ENCODE measurements at places on chromosomes 13 and 19.

DNA sequence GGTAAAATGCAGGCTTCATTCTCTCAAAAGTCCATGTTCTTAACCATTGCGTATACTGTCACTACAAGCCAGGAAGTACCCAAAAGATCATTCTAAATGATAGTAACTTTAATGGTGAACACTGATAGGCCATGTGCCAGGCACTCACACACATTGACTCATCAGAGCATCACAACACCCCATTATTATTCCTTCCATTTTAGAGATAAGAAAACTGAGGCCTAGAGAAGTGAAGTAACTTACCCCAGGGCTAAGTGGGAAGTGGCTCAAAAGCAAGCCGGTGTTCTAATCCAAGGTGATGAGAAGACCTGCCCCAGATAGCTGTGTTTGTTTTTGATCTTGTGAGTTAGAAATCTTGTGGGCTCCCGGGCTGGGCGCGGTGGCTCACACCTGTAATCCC lies 1.4 kb upstream of the PHLDB3 start:
- DNase-seq: no peak

DNA sequence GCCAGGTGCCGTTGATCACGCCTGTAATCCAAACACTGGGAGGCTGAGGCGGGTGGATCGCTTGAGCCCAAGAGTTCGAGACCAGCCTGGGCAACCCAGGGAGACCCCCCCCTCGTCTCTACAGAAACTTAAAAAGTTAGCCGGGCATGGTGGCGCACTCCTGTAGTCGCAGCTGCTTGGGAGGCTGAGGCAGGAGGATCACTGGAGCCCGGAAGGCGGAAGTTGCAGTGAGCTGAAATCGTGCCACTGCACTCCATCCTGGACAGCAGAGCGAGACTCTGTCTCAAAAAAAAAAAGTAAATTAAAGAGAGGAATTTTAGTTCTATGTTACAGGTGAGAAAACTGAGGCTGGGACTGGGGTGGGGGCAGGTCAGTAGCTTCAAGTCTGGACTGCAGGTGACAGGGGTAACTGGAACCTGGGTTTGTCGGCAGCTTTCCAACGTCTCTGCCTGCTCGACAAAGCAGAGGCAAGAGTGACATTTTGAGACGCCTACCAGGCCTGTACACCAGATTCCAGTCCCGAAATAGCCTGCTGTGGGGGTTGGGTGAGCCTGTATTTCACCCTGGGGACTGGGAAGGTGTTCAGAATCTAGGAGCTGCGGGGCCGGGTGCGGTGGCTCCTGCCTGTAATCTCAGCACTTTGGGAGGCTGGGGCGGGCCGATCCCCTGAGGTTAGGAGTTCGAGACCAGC lies 1.2 kb downstream of the SELENOW start:
- no peak for DNase-seq

GRCh38 chr19:5170329-5170745 lies 170.3 kb downstream of the PTPRS start:
- DNase-seq: no peak

DNA sequence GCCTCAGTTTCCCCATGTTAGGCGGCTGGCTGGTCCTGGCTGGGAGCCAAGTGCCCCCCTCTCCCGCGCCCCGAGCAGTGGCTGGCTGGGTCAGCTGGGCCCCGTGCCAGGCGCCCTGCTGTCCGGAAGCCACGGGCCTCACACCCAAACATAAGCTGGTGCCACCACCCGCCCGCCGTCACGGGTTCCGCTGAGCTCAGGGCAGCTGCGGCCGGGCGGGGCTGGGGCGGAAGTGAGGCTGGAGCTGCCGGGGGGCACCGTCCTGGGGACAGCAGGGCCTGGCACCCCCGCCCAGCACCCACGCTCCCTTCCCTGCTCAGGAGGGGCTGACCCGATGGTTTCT lies 19.3 kb downstream of the HCN2 start:
- no peak for DNase-seq

DNA sequence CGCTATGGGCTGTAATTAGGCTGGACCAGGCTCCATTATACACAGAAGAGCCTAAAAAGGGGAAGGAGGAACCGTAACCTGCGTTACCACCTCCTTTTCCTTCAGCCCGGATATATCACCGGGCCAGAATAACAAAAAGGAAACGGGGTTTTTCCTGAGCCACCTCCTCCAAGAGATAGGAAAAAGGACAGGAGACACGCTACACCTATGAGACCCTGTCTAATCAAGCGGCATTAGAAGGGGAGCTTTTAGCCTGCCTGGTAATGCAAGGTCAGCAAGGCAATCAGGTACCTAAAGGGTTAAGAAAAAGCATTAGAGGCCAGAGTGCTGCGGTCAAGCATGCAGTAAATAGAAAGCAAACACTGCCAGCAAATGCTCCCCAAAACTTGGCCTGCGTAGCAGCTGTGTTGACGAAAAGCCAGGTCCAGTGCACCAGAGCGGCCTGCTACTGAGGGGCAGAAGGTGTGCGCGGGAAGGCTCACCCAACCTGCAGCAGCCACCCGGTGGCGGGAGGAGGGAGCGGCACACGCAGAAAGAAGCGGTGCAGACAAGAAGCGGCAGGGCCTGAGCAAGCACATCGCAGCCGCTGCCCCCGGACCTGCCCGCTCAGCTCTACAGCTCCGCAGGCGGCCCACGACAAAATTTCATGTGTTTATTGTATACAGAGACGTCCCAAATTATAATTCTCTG lies 1466.1 kb downstream of the UQCRFS1 start:
- DNase-seq: no peak

- no peak for DNase-seq
These were observed 113.9 kb downstream of the OXGR1 start for GRCh38 chr13:96880419-96880818.

DNA sequence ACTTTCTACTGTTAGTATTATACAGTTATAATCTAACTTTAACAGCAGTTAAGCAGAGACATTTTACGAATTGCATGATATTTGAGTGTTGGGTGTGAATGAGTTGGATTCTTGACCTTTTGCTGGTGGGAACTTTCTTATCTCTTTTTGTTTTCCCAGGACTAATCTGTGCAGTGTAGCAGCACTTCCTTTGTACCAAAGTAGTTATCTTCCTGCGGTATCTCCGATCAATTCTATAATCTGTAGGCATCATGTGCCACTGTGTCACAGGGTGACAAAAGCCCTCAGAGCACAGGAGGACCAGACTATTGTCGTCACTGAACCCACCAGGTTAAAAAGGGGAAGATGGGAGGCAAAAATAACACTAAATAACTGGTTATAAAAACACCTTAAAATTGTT lies 823.5 kb downstream of the GPC5 start:
- DNase-seq: no peak

GRCh38 chr19:5926641-5927440 lies 12.8 kb downstream of the CAPS start:
- DNase-seq: no peak

DNA sequence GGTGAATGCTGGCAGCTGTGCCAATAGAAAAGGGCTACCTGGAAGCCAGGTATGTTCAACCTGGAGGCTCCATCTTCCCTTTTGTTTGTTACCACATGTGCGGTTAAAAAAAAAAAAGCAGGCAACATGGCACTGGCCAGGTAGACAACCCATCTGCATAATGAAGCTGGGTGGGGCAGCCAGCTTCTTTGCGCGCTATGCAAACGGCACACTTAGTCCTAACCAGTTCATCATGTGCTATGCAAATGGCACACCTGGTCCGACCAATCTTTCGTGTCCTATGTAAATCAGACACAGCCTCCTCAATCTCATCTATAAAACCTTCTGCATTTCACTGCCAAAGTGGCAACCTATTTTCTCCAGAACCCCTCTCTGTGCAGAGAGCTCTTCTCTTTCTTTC lies 11.3 kb upstream of the IGSF23 start:
- no peak for DNase-seq

DNA sequence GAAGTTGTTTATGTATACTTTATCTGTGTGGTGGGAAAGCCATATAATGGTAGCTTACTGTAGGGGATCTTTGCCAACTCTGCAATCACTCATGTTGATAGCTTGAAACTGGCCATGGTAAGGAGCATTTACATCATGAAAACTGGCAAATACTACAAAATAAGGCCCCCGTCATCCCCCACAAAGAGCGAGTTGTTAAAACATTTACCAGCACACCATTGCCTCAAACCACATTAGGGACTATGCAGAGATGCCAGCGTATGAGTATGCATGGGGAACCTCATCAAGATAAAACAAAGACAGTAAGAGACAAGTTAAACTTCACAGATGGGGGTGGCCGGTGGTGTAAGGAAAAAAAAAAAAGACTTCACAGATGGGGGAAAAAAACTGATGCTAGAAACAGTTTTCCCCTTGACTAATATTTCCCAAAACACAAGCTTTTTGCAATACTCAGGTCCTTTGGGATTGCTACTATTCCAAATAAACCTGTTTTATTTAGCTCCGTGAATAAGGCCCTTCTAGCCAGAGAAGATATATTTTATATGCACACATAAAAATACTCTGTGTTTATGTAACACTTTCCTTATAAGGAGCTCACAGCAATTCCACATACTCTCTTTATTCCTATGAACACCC lies 70.6 kb upstream of the SERP2 start:
- DNase-seq: no peak

DNA sequence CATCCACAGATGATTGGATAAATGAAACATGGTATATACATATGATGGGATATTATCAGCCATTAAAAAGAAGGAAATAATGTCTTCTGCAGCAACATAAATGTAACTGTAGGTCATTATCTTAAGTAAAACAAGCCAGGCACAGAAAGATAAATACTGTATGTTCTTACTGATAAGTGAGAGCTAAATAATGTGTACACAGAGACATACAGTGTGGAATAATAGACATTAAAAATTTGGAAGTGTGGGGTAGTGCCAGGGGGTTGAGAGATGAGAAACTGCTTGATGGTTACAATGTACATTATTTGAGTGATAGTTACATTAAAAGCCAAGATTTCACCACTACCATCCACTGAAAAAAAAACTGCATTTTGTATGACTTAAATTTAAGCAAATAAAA lies 26.0 kb upstream of the GPC6 start:
- no peak for DNase-seq

GRCh38 chr19:30356951-30357579 lies 15.1 kb upstream of the ZNF536 start:
- no peak for DNase-seq

DNA sequence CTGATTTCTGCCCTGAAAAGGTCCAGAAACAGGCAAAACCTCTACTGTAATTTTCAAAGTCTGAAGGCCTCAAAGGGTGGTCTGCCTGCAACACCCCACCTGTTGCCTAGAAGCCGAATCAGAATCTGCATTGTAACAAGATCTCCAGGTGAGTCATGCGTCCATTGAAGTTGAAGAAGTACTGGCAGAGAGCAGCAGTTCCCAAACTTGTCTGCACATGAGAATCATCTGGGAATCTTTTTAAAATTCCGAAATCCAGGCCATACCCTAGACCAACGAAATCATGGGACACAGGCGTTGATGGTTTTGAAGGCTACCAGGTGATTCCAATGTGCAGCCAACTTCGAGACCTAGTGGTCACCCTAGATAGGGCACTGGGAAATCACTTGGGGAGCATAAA lies 16.0 kb upstream of the CLN5 start:
- no peak for DNase-seq

- no peak for DNase-seq
These were observed 11.4 kb downstream of the N4BP2L2 start for GRCh38 chr13:32527151-32527550.

DNA sequence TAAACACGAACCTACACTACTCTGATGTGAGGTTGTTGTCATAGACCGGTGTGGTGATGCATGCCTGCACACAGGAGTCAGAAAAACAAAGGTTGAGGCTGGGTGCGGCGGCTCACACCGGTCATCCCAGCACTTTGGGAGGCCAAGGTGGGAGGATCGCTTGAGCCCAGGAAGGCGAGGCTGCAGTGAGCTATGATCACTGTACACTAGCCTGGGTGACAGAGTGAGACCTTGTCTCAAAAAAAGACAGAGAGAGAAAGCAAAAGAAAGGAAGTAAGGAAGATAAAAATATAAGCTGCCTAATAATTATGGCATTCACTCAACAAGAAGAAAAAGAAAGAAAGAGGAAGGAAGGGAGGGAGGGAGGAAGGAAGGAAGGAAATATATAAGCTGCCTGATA lies 9.3 kb downstream of the GP6 start:
- no peak for DNase-seq

DNA sequence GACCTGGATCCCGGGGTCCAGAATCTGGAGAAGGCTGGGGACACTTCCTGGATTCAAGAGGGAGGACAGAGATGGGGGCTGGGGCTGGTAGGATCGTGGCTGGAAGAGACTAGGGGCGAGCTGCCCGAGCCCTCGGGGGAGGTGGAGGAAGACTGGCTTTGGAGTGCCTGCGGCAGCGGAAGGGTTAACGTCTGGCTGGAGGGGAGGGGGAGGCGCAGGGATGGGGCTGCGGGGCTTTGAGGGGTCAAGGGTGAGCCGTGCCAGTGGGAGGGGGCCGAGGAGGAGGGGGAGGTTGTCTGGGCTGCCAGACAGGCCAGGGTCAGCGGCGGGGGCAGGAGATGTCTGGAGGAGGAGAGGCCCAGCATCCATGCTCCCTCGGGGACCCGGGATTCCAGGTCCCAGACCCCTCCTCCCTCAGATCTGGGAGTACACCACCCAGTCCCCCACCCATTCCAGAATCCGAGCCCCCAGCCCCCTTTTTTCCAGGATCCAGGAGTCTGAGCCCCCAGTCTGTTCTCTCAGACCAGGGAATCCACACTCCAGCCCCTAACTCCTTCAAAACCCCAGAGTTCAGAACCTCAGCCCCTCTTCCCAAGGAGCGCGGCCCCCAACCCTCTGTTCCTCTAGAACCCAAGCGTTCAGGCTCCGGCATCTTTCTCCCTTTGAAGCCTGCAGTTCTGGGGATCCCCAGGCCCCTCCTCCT lies 3.2 kb upstream of the SPACA6 start:
- no peak for DNase-seq

GRCh38 chr19:6891761-6892385 lies 4.5 kb downstream of the ADGRE1 start:
- DNase-seq: no peak

GRCh38 chr19:17688853-17689595 lies 870 bp upstream of the UNC13A start:
- DNase-seq: no peak

- DNase-seq: peak; percentile 97
These were observed at the start of gene STK11 for GRCh38 chr19:1205114-1206099. Gene STK11 (plus strand): TSS chr19:1205778. CDS start chr19:1206914, 1,136 bp downstream.

DNA sequence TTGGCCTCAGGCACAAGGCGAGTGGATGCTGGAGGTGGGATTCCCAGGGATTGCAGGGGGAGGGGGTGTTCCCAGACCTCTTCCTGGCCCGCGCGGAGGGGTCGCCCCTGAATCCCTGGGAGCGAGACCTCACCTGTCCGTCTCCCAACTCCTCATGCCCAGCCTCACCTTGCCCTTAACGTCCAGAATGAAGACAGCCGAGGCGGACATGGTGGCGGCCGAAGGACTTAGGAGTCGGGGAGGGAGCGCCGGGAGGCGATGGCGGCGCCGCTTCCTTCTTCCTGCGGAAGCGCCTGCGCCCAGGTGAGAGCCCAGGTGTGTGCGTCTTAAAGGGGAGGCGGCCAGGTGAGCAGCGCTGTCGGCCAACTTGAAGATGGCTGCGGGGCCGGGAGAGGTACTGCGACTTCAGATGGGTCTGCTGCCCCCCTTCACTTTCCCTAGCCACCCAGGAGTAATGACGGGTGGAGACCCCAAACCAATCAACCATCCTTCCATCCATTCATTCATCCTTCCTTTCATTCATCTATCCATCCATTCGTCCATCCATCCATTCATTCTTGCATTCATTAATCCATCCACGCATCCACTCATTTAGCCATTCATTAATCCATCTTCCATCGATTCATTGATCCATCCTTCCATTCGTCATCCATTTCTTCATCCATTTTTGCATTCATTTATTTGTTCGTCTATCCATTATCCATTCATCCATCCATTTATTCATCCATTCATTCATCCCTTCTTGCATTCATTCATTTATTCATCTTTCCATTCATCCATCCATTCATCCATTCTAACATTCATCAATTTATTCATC lies at the start of gene AP1M2:
Gene AP1M2 (minus strand): TSS at position 291 of the 817 bp plus-strand sequence. CDS start 81 bp downstream, at position 210.
- DNase-seq: no peak

Data from HTR-8/SVneo (cell line).